ENCODE measurements at places on chromosomes 4 and X. TPM values are rescaled to one million over a fixed set of nuclear protein-coding genes. Genes with fewer than 3 reads are reported as not detected.

- no peak for DNase-seq
- H3K4me3 ChIP-seq: no peak overlapping the region
- peak overlapping the region; percentile 39 for H3K27ac ChIP-seq
These were observed 5.0 kb upstream of the MGST2 start for GRCh38 chr4:139660568-139661043.

Gene AMBN
- not detected for total RNA-seq

DNA sequence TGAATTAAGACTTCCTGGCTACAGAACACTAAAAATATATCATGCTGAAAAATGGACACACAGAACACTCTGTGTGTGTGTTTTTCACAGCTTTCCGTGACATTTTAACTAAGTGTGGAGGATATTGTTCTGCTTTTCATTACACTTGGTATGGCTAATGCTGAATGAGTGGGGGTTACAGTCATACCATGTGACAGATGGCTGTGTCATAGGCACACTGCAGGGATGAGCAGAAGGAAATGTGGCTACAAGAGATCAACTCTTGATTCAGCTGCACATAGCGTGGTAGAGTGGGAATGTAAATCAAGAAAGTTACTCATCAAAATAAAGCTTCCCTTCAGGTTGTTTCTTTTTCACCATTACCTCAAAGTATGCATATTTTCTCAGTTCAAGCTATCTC lies 669.8 kb downstream of the IQCM start:
- H3K27me3 ChIP-seq: no peaks in the 10 kb centered on the region
- H3K36me3 ChIP-seq: no peaks in the 10 kb centered on the region

DNA sequence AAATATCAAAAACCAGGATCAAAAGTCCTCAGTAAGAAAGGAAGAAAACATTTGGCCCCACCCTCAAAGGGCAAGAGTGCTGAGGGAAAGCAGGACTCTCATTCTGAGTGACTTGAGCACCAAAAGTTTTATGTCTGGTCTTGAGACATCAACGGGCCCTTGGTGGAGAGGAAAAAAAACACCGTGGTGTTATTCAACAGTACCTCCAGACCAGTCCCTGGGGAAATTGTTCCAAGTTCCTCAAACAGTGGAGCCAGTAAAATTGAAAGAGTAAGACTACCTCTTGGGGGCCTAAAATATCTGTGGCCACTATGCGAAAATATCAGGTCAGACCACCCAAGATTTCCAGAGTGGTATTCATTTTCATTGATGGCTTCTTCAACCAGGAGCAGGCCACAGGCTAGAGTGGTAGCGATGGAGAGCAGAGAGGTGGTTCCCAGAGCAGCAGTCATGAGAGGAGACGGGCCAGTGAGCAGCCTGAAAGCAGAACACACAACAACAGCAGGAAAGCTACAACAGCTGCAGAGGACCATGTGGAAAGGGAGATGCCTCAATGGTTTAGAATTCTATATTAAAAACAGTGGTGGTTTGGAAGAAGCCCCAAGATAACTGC lies 63.7 kb upstream of the RPL34 start:
- H3K27ac ChIP-seq: no peak overlapping the region
- peaks cover 26% of the 10 kb centered on the region for H3K4me1 ChIP-seq
- no peaks in the 10 kb centered on the region for H3K27me3 ChIP-seq
- no peak for DNase-seq
- no peak overlapping the region for H3K4me3 ChIP-seq

DNA sequence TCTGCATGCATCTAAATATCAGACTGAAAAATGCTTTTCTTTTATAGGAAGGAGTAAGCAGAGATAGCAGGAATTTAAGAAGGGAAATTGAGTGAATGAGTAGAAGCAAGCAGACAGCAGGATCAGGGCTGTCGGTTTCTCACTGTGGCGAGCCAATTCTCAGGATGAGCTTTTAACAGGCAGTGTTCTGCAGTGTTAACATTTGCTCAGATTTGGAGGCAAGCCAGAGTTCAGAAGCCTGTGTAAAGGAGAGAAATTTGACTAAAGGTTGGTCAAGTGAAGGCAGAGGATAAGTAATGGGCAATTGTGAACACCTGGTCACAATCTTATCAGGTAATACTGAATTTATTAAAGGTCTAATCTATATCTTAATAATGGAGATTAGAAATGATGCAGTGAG lies 133.3 kb upstream of the MAGEB16 start:
- H3K4me1 ChIP-seq: no peaks in the 10 kb centered on the region
- no peaks in the 10 kb centered on the region for H3K27me3 ChIP-seq
- H3K4me3 ChIP-seq: no peak overlapping the region
- no peaks in the 10 kb centered on the region for H3K36me3 ChIP-seq

GRCh38 chr4:164617426-164617825 lies 136.5 kb upstream of the SMIM31 start:
- H3K27ac ChIP-seq: no peak overlapping the region
- H3K4me3 ChIP-seq: no peak overlapping the region
- DNase-seq: no peak
- no peaks in the 10 kb centered on the region for H3K4me1 ChIP-seq

DNA sequence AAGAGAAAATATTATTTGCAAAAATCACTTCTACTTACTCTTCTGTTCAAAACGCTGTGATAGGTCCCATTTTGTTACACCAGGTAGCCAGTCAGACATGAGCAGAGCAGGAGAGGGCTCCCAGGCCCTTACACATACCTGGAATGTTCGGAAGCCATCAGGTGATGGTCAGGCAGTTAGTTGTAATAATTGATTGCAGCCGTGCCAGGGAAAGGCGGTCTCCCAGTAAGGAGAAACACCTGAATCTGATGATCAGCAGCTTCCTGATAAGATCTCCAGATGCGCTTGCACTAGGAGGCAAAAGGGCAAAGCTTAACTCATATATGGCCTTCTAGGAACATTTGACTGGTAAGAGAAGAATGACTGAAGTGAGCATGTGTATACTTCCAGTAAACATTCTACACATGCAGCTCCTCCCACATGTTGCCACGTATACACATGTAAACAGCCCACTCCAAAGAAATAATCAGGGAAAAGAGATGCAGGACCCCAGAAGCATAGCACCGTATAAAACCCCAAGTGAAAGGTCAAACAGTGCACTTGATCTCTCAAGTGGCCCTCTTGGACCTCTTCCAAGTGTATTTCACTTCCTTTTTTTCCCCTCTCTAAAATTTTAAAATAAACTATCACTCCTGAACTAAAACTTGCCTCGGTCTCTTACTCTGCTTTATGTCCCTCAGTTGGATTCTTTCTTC lies 1338.0 kb downstream of the FSTL5 start:
- no peaks in the 10 kb centered on the region for H3K4me1 ChIP-seq
- no peak overlapping the region for H3K27ac ChIP-seq
- no peaks in the 10 kb centered on the region for H3K36me3 ChIP-seq
- H3K27me3 ChIP-seq: no peaks in the 10 kb centered on the region
- no peak overlapping the region for H3K4me3 ChIP-seq

GRCh38 chr4:20394512-20394911 lies 142.8 kb downstream of the SLIT2 start:
- H3K27me3 ChIP-seq: no peaks in the 10 kb centered on the region
- H3K36me3 ChIP-seq: no peaks in the 10 kb centered on the region
- DNase-seq: no peak
- H3K4me1 ChIP-seq: no peaks in the 10 kb centered on the region
- no peak overlapping the region for H3K4me3 ChIP-seq
- no peak overlapping the region for H3K27ac ChIP-seq

DNA sequence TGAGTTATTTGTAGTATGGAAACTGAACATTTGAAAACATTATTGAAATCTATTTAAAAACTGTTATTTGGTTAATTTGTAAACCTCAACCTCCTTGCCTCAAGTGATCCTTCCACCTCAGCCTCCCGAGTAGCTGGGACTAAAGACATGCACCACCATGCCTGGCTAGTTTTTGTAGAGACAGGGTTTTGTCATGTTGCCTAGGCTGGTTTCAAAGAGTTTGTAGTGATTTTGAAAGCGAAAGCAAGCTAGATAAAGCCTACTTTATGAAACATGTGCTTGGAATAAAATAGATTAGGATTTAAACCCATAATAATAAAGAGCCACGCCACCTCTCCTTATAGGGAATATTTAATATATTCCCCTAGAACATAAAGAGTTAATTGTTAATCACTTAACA lies 23.5 kb downstream of the ARSJ start:
- H3K27me3 ChIP-seq: peaks cover 40% of the 10 kb centered on the region
- H3K4me3 ChIP-seq: no peak overlapping the region
- no peak overlapping the region for H3K27ac ChIP-seq

- H3K27ac ChIP-seq: no peak overlapping the region
- H3K36me3 ChIP-seq: no peaks in the 10 kb centered on the region
These were observed 104.4 kb upstream of the CXCL13 start for GRCh38 chr4:77501240-77501639.

Gene IQCM
- not detected for total RNA-seq

DNA sequence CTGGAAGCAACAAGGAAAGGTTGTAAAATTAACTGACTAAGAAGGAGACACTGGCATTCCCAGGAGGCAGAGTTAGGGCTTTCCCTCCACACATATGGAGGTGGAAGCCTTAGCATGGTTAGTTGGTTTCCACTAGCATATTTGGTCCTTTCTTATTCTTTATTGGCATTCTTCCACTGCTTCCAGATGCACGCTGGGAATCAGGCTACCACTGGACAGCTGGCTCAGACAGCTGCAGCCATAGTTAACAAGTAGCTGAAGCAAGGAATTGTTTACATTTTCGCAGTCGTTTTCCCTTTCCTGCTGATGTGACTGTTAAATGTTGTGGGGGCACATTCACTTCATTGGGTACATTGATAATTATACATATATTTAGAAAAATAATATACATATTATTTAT lies 169.2 kb downstream of the GRIA2 start:
- no peaks in the 10 kb centered on the region for H3K4me1 ChIP-seq
- DNase-seq: no peak
- no peaks in the 10 kb centered on the region for H3K27me3 ChIP-seq

DNA sequence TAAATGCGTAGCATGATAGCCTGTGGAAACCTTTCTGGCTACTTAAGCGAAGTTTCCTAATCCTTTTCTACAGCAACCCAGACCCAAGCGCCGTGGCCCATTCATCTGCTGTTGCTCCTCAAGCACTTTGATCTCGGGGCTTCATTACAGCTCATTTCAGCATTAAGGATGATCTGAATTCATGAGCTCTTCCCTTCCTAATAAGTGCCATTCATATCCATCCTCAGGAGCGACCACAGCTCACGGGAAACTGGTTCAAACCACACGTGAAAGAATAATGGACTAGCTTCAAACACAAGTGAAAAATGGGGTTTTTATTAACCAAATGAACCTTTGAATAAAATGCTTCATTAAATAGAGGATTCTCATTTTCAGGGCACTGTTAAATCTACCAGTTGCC lies 202.6 kb upstream of the LEF1 start:
- H3K4me3 ChIP-seq: no peak overlapping the region
- no peak overlapping the region for H3K27ac ChIP-seq
- H3K27me3 ChIP-seq: peaks cover 60% of the 10 kb centered on the region
- DNase-seq: no peak
- H3K36me3 ChIP-seq: no peaks in the 10 kb centered on the region

GRCh38 chr4:158998624-158999023 lies 104.3 kb upstream of the RAPGEF2 start:
- no peaks in the 10 kb centered on the region for H3K36me3 ChIP-seq
- DNase-seq: no peak
- H3K4me3 ChIP-seq: no peak overlapping the region
- H3K27ac ChIP-seq: no peak overlapping the region
- peaks cover 17% of the 10 kb centered on the region for H3K4me1 ChIP-seq

- no peaks in the 10 kb centered on the region for H3K4me1 ChIP-seq
- H3K27ac ChIP-seq: no peak overlapping the region
- no peak overlapping the region for H3K4me3 ChIP-seq
- H3K36me3 ChIP-seq: no peaks in the 10 kb centered on the region
- H3K27me3 ChIP-seq: no peaks in the 10 kb centered on the region
These were observed 116.0 kb downstream of the COX7B2 start for GRCh38 chr4:46793036-46793435.

Gene SORCS2
- 1.2 TPM for total RNA-seq

DNA sequence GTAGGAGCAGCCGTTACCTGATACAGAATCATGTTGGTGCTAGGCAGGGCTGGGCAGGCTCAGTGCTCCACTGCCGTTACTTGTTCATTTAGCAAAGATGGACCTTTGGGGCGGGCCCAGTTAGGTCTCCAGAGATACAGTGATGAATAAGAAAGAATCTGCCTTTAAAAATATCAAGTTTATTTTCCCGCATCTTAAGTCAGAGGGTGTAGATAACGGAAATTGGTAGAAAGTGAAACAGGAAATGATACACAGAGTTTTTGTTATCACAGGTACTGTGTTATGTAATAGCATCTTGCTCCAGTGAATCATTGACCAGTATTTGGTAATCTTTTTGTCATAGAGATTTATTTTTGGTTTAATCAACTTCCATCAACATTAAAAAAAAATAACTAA lies 5.5 kb downstream of the TMEM131L start:
- no peak for DNase-seq
- H3K27me3 ChIP-seq: no peaks in the 10 kb centered on the region
- H3K27ac ChIP-seq: no peak overlapping the region
- H3K36me3 ChIP-seq: peaks cover 6% of the 10 kb centered on the region
- H3K4me1 ChIP-seq: peaks cover 49% of the 10 kb centered on the region

Gene CCNA2
- total RNA-seq: 0.52 TPM

Gene SHROOM4
- 10.5 TPM for total RNA-seq

GRCh38 chr4:172055046-172055445 lies 241.8 kb downstream of the GALNTL6 start:
- no peak overlapping the region for H3K27ac ChIP-seq
- no peak overlapping the region for H3K4me3 ChIP-seq
- no peaks in the 10 kb centered on the region for H3K4me1 ChIP-seq

GRCh38 chr4:31041853-31042252 lies 321.7 kb downstream of the PCDH7 start:
- peaks cover 11% of the 10 kb centered on the region for H3K4me1 ChIP-seq
- H3K4me3 ChIP-seq: no peak overlapping the region
- DNase-seq: no peak
- H3K27me3 ChIP-seq: no peaks in the 10 kb centered on the region
- no peak overlapping the region for H3K27ac ChIP-seq

- H3K4me3 ChIP-seq: no peak overlapping the region
- H3K27ac ChIP-seq: no peak overlapping the region
- no peaks in the 10 kb centered on the region for H3K36me3 ChIP-seq
- H3K27me3 ChIP-seq: no peaks in the 10 kb centered on the region
- no peak for DNase-seq
- H3K4me1 ChIP-seq: peaks cover 5% of the 10 kb centered on the region
These were observed 23.4 kb downstream of the ARHGEF9 start for GRCh38 chrX:63761639-63762038.

Gene PCDH10
- 0.14 TPM for total RNA-seq

DNA sequence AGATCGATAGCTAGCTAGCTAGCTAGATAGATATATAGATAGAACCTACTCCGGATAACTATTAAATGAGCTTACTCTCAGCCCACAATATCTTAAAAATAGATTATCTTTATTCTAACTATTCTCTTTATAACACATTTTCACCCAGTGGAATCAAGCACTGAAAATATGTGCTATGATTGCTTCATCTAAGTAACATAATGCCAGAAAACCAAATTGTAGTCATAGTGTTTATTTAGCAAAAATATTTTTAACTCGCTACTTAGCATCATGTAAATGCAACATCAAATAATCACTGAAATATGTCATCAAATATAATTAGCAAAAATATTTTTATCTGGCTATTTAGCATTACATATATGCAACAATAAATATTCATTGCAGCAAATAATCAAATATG lies 1.5 kb downstream of the TMEM156 start:
- H3K4me1 ChIP-seq: no peaks in the 10 kb centered on the region
- no peak overlapping the region for H3K4me3 ChIP-seq
- no peaks in the 10 kb centered on the region for H3K27me3 ChIP-seq
- no peak for DNase-seq

GRCh38 chr4:74327762-74328161 lies 19.5 kb downstream of the EPGN start:
- H3K4me1 ChIP-seq: no peaks in the 10 kb centered on the region
- no peaks in the 10 kb centered on the region for H3K36me3 ChIP-seq
- no peak overlapping the region for H3K27ac ChIP-seq
- no peak for DNase-seq
- no peak overlapping the region for H3K4me3 ChIP-seq
- H3K27me3 ChIP-seq: peaks cover 46% of the 10 kb centered on the region

Gene PNMA6F
- not detected for total RNA-seq

All from left ventricle myocardium inferior (tissue), 1 donor.